ENCODE measurements at places on chromosomes 13 and 19. TPM values are rescaled to one million over a fixed set of nuclear protein-coding genes. Genes with fewer than 3 reads are reported as not detected.

- DNase-seq = no peak
- no peak overlapping the region for H3K27ac ChIP-seq
- peaks cover 2% of the 10 kb centered on the region for H3K4me1 ChIP-seq
- no peak overlapping the region for H3K4me3 ChIP-seq
- H3K36me3 ChIP-seq = peaks cover 6% of the 10 kb centered on the region
These were observed 58.8 kb downstream of the GGACT start for GRCh38 chr13:100529666-100530377.

DNA sequence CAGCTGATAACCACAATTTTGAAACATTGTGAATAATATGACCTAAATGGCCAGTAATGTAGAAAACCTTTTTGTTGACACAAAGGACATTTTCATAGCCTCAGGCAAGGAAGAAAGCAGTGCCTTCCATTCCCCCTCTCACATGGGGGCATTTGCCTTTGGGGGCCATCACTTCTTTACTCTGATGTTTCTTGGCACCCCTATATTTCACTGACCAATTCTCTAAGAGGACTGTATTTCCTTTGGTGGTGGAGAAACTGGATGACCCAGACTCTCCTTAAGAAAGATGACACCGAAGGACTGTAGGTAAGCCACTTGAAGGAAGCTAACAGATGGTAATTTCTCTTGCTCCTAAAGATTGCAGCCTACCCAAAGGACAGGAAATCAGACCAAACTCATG lies 254.6 kb downstream of the DCLK1 start:
- no peak overlapping the region for H3K27ac ChIP-seq
- no peaks in the 10 kb centered on the region for H3K4me1 ChIP-seq
- no peaks in the 10 kb centered on the region for H3K27me3 ChIP-seq
- H3K36me3 ChIP-seq = no peaks in the 10 kb centered on the region
- DNase-seq = no peak

DNA sequence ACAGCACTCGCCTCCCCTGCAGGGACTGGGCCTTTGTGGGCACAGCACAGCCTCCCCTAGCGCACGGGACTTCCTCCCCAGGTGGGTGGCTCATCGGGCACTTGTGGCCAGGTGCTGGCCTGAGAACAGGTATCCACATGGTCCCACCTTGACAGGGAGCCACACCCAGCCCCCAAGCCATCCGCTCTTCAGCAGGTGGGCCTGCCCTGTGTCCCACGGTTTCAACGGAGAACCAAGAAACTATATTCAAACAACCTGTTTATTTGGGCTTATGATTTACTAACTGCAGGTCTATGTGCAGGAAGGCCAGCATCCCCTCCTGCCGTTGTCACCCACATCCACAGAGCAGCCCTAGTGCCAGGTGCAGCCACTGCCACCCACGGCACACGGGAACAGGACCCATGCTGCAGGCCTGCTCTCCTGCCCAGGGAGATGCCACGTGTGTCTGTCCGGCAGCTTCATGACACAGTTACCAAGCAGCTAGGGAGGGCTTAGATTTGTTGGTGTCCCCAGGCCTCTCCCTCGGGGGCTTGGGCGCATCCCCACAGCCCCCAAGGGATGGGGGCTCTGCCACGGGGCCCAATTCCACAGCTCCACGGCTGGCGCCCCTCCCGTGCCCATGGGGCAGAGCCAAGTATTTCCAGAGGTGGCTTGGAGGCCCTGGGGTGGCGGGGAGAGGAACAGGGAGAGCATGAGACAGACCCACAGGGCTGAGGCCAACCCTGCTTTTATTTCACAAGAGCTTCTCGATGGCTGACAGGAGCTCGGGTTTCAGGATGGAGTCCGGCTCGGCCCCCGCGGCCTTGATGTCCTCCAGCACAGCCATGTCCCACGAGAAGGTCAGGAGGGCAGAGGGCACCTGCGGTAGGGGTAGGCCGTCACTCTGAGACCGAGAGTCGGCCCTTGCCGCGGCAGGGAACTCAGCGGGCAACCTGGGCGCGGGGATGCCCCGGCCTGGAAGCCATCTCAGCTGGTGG lies 12.5 kb downstream of the UBXN6 start:
- H3K36me3 ChIP-seq = peaks cover 3% of the 10 kb centered on the region
- peak overlapping the region; percentile 71 for H3K27ac ChIP-seq
- H3K4me1 ChIP-seq = peaks cover 4% of the 10 kb centered on the region
- no peaks in the 10 kb centered on the region for H3K27me3 ChIP-seq
- DNase-seq = no peak

The C19orf38 gene
- 2.2 TPM for total RNA-seq

The KIR2DL4 gene
- total RNA-seq = not detected

The ZNF160 gene
- total RNA-seq = 34.1 TPM

DNA sequence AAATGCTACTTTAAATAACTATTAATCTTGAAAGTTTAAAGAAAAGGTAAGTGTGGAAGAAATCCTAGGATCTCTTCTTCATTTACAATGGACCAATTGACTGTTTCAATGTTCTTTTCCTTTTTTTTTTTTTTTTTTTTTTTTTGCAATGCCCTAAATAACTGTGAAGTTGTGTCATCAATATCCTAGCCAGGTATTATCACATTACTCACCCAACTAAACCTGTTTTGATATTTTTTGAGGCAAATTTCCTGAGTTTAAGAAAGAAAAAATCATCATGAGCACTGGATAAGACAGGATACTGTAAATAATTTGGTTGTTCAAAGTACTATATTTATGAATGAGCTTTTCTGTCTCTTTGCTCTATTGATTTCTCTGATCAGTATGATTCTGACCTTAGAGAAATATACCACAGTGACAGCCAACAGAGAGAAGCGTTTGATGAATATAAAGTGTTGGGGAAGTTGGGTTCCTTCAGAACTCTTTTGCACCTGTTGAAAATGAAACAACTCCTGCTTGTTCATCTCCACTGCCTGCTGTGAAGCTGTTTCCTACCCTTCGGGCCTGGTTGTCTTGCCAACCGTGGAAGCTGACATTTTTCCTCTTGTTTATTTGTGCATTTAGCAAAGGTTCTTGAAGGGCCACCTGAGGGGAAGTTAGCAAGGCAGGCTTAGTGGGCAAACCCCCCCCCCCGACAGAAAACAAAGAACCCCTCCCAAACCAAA lies 1220.5 kb upstream of the SLC10A2 start:
- H3K27me3 ChIP-seq = no peaks in the 10 kb centered on the region
- DNase-seq = no peak
- H3K4me3 ChIP-seq = no peak overlapping the region
- no peaks in the 10 kb centered on the region for H3K4me1 ChIP-seq
- H3K27ac ChIP-seq = no peak overlapping the region
- no peaks in the 10 kb centered on the region for H3K36me3 ChIP-seq

The TMEM59L gene
- not detected for total RNA-seq

DNA sequence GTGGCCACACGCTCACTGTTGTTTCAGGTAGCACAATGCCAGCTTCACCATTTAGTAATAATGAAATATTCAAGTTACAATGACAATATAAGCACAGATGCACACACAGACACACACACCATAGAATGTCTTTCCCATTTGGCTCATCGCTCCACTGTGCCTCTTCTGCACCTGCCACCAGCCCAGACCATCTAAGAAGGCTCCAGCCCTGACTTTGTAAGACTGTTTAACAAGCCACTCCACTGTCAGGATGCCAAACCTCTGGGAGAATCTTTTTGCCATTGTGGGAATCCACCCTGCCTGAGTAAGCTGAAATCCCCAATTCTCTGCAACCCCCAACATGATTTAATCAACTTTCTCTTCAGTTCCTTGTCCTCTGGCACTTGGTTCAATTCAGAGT lies 60.6 kb downstream of the LHFPL6 start:
- no peak overlapping the region for H3K27ac ChIP-seq
- no peak overlapping the region for H3K4me3 ChIP-seq
- H3K4me1 ChIP-seq = no peaks in the 10 kb centered on the region

The AZU1 gene
- 0.90 TPM for total RNA-seq

The SHISA7 gene
- not detected for total RNA-seq

- H3K36me3 ChIP-seq = no peaks in the 10 kb centered on the region
- H3K27me3 ChIP-seq = no peaks in the 10 kb centered on the region
- peak overlapping the region; percentile 97 for H3K4me3 ChIP-seq
- peak overlapping the region; percentile 98 for H3K27ac ChIP-seq
- DNase-seq = peak; percentile 40
- H3K4me1 ChIP-seq = peaks cover 24% of the 10 kb centered on the region
These were observed 26.8 kb upstream of the UBE2L5 start for GRCh38 chr13:30395192-30396158.

DNA sequence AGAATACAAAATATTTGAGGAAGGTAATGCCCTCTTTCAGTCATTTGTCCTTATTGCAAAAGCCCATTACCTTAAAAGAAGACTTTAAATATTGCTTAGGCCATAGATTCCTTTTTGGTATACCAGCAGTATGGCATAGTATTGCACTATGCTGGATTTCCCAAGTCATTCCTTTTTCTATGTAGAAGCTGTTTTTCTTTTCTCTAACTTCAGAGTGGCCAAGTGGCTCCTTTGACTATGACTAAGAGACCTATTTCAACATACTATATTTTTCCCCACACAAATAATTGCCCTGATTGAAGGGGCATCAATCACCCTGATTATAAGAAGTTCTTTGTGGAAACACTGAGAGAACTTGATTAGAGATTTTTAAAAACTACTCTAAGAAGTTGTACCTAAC lies 68.6 kb downstream of the UFM1 start:
- no peaks in the 10 kb centered on the region for H3K27me3 ChIP-seq
- DNase-seq = no peak
- peaks cover 3% of the 10 kb centered on the region for H3K4me1 ChIP-seq
- no peaks in the 10 kb centered on the region for H3K36me3 ChIP-seq
- no peak overlapping the region for H3K27ac ChIP-seq

DNA sequence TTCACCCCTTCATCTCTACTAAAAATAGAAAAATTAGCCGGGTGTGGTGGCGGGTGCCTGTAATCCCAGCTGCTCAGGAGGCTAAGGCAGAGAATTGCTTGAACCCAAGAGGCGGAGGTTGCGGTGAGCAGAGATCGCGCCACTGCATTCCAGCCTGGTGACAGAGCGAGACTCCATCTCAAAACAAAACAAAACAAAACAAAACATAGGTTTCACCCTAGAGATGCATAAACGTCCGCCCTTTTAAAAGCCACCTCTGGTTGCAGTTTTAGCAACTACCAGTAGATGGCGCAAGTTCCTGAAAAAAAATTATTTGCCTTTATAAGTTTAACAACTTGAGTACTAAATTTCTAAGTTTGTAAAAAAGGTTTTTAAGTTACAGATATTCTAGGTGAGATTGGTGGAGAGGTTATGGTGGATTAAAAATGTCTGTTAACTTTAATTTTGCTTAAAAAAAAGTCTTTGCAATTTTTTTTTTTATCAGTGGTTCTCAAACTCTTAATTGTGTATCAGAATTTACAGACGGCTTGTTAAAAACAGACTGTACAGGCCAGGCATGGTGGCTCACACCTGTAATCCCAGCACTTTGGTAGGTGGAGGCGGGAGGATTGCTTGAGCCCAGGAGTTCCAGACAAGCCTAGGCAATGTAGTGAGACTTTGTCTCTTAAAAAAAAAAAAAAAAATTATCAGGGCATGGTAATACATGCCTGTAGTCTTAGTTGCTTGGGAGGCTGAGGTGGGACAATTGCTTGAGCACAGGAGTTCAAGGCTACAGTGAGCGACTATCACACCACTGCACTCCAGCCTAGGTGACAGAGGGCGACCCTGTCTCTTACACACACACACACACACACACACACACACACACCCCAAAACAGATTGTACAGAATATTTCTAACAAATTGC lies 42.1 kb downstream of the NAA16 start:
- no peaks in the 10 kb centered on the region for H3K27me3 ChIP-seq
- H3K36me3 ChIP-seq = peaks cover 2% of the 10 kb centered on the region
- no peak for DNase-seq
- peak overlapping the region; percentile 12 for H3K4me3 ChIP-seq

The ATP8A2 gene
- total RNA-seq = 0.20 TPM

DNA sequence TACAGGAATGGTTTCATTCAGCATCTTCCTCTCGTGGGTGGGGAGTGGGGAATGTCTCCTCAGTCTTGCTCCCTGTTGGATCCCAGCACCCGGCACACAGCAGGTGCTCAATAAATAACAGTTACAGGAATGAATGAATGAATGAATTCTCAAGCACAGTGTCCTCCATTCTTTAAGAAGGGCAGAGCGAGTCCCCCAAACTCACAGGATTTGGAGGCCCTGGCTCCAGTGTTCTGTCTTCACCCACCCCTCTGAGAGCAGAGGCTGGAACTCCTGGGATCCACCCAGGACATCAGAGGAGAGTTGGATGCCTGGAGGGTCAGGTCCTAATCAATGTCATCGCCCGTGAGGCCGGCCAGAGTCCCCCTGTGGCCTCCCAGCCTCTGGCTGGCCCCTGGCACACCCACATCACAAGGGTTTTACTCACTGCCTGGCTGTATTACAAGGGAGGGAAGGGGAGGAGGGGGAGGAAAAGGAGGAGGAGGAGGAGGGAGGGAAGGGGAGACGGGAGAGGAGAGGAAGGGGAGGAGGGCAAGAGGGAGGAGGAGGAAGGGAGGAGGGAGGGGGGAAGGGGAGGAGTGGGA lies 8.7 kb upstream of the CREB3L3 start:
- H3K27ac ChIP-seq = no peak overlapping the region
- DNase-seq = no peak
- H3K4me1 ChIP-seq = peaks cover 4% of the 10 kb centered on the region
- peaks cover 19% of the 10 kb centered on the region for H3K27me3 ChIP-seq
- peaks cover 4% of the 10 kb centered on the region for H3K36me3 ChIP-seq

DNA sequence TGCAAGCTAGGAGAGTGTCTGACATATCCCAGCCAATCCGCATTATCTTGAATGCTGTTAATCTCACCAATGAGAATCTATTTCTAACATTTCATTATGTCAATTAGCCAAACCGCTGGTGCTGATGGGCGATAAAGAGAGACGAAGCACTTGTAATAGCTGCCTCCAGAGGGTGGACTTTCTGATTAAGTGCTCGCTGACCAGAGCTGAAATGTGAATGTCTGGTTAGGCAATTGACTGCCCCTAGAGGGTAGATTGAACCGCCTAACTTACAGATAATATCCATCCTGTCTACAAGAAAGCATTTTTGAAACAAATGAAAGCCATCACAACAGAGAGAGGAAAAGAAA lies 552 bp upstream of the GRWD1 start:
- DNase-seq = no peak
- H3K4me3 ChIP-seq = peak overlapping the region; percentile 96
- H3K27me3 ChIP-seq = peaks cover 23% of the 10 kb centered on the region
- peak overlapping the region; percentile 89 for H3K27ac ChIP-seq
- H3K4me1 ChIP-seq = peaks cover 26% of the 10 kb centered on the region

DNA sequence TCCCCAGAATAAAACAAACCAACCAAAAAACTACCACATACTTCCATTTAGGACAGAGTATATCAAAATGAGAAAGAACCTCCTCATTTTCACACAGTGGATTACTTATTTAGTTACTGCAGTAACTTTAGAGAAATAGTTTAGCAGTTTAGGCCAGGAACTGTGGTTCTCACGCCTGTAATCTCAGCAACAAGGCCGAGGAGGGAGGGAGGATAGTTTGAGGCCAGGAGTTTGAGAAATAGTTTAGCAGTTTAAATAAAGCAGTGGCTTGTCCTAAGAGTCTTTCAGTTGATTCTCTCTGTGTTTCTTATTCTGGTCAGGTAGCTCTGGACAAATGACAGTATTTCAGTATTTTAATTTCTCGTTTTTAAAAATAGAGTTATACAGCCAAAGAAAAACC lies 9.4 kb downstream of the HMGB1 start:
- no peak overlapping the region for H3K4me3 ChIP-seq
- no peak for DNase-seq
- H3K27me3 ChIP-seq = no peaks in the 10 kb centered on the region
- H3K36me3 ChIP-seq = peaks cover under 1% of the 10 kb centered on the region
- no peak overlapping the region for H3K27ac ChIP-seq

All from T-helper 17 cell (primary cell).